ENCODE measurements at places on chromosomes 11 and 22. TPM values are rescaled to one million over a fixed set of nuclear protein-coding genes. Genes with fewer than 3 reads are reported as not detected.

The P2RX6 gene
- 2.1 TPM for total RNA-seq

The MAPK8IP1 gene
- total RNA-seq: 7.3 TPM

- H3K36me3 ChIP-seq: no peaks in the 10 kb centered on the region
- DNase-seq: no peak
- peaks cover 30% of the 10 kb centered on the region for H3K27me3 ChIP-seq
- no peaks in the 10 kb centered on the region for H3K4me1 ChIP-seq
- H3K4me3 ChIP-seq: no peak overlapping the region
These were observed 549.3 kb downstream of the BRD1 start for GRCh38 chr22:49278340-49278739.

- no peaks in the 10 kb centered on the region for H3K4me1 ChIP-seq
- no peak for DNase-seq
- no peak overlapping the region for H3K27ac ChIP-seq
- no peak overlapping the region for H3K4me3 ChIP-seq
These were observed 128.4 kb downstream of the FEZ1 start for GRCh38 chr11:125367710-125368109.

- no peak overlapping the region for H3K27ac ChIP-seq
- no peak for DNase-seq
- no peak overlapping the region for H3K4me3 ChIP-seq
- no peaks in the 10 kb centered on the region for H3K36me3 ChIP-seq
- H3K27me3 ChIP-seq: no peaks in the 10 kb centered on the region
These were observed 6.3 kb downstream of the PC start for GRCh38 chr11:66951927-66952337.

GRCh38 chr11:18731441-18731840, 5.5 kb upstream of the IGSF22 start:
- no peak for DNase-seq
- H3K27me3 ChIP-seq: no peaks in the 10 kb centered on the region
- H3K27ac ChIP-seq: no peak overlapping the region
- no peak overlapping the region for H3K4me3 ChIP-seq

The RBMXL2 gene
- not detected for total RNA-seq

The ACRV1 gene
- total RNA-seq: not detected

DNA sequence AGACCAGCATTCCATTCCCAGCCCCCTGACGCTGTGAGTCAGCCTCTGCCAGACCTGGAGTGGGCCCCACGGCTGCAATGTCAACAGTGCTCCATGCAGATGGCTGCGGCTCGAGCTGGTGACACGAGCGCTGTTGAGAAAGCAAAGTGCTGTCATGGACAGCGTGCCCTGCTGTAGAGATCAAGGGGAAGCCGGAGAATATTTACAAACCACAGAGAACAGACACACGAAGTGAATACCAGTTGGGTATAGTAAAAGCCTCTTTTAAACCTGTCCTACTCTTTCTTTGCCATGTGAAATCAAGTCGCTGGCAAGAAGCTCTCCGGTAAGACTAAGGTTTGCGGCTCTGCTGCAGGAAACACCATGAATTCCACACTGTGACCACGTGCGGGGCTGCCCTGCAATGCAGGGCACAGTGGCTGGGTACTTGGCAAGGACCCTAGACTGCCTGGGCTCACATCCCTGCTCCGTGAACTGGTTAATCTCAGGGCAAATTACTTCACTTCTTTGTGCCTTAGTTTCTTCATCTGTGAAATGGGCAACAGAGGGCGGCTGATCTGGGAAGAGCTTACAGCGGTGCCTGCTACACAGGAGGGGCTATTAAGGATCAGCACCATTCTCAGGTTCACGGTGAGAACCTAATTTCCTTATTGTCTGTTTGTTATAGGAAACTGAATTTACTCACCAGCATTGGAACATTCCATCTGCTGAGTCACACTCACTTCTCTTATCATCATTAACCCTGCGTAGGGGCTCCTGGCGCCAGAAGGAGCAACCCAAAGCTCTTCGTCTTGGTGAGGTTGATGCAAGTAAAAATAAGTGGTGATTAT, 27.8 kb upstream of the ELFN2 start:
- DNase-seq: peak; percentile 59
- no peak overlapping the region for H3K4me3 ChIP-seq
- no peaks in the 10 kb centered on the region for H3K36me3 ChIP-seq
- H3K27me3 ChIP-seq: no peaks in the 10 kb centered on the region
- no peak overlapping the region for H3K27ac ChIP-seq
- H3K4me1 ChIP-seq: peaks cover 8% of the 10 kb centered on the region

- no peak overlapping the region for H3K27ac ChIP-seq
- H3K36me3 ChIP-seq: no peaks in the 10 kb centered on the region
- H3K27me3 ChIP-seq: no peaks in the 10 kb centered on the region
- DNase-seq: peak; percentile 35
These were observed 399.2 kb downstream of the TBC1D22A start for GRCh38 chr22:47161631-47162030.

The LRRC74B gene
- 3.6 TPM for total RNA-seq

GRCh38 chr11:1085440-1086170, 10.9 kb downstream of the MUC2 start:
- peaks cover 5% of the 10 kb centered on the region for H3K27me3 ChIP-seq
- H3K4me1 ChIP-seq: no peaks in the 10 kb centered on the region
- H3K27ac ChIP-seq: no peak overlapping the region
- H3K4me3 ChIP-seq: no peak overlapping the region
- peak; percentile 41 for DNase-seq

GRCh38 chr22:36544107-36544620, 15.2 kb upstream of the EIF3D start:
- DNase-seq: no peak
- no peak overlapping the region for H3K27ac ChIP-seq
- no peaks in the 10 kb centered on the region for H3K27me3 ChIP-seq

GRCh38 chr11:111729831-111730311, 36.3 kb downstream of the PPP2R1B start:
- no peak for DNase-seq
- no peaks in the 10 kb centered on the region for H3K27me3 ChIP-seq
- H3K4me3 ChIP-seq: no peak overlapping the region
- H3K4me1 ChIP-seq: peaks cover 48% of the 10 kb centered on the region
